Mesenchymal stem cell (in vitro differentiated cells and primary cell): ENCODE measurements at places on chromosomes 5 and 9.
A peak's percentile ranks its signal among the peaks of the same experiment; 100 is the strongest.

GRCh38 chr9:33162721-33163311, 4.3 kb downstream of the B4GALT1 start:
- peak; percentile 81 for DNase-seq
- no peaks in the 10 kb centered on the region for H3K36me3 ChIP-seq
- no peaks in the 10 kb centered on the region for H3K27me3 ChIP-seq
- peaks cover 50% of the 10 kb centered on the region for H3K4me1 ChIP-seq
- no peak overlapping the region for H3K27ac ChIP-seq

GRCh38 chr5:13987843-13988464, 43.5 kb upstream of the DNAH5 start:
- peaks cover 8% of the 10 kb centered on the region for H3K4me1 ChIP-seq
- H3K4me3 ChIP-seq: no peak overlapping the region
- H3K36me3 ChIP-seq: no peaks in the 10 kb centered on the region
- peak; percentile 71 for DNase-seq

- H3K27me3 ChIP-seq: no peaks in the 10 kb centered on the region
- no peak overlapping the region for H3K4me3 ChIP-seq
- no peaks in the 10 kb centered on the region for H3K36me3 ChIP-seq
- H3K27ac ChIP-seq: no peak overlapping the region
- H3K4me1 ChIP-seq: peaks cover 1% of the 10 kb centered on the region
Measured at GRCh38 chr5:146820987-146821386, 57.6 kb downstream of the PPP2R2B start.

DNA sequence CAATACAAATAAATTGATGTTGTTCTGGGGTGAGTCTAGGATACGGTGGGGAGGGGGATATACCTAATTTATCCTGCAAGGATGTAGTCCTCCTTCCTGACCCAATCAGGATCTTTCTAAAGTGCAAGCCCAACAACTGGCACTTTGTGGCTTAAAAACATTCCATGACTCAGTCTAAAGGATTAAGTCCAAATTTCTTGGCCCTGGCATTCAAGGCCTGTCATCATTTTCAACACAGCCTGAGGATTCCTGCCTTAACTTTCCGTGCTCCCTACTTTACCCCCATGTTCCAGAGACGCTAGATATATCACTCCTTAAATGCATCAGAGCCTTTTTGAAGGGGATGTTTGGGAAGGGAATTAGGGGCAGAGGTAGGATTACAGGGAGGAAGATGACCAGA, 1.0 kb downstream of the FAM221B start:
- no peaks in the 10 kb centered on the region for H3K36me3 ChIP-seq
- H3K27ac ChIP-seq: no peak overlapping the region
- H3K4me3 ChIP-seq: no peak overlapping the region
- H3K4me1 ChIP-seq: peaks cover 12% of the 10 kb centered on the region
- H3K27me3 ChIP-seq: no peaks in the 10 kb centered on the region

GRCh38 chr5:124742983-124743601, 3.3 kb downstream of the ZNF608 start:
- peak overlapping the region; percentile 95 for H3K27ac ChIP-seq
- no peaks in the 10 kb centered on the region for H3K36me3 ChIP-seq
- H3K4me1 ChIP-seq: peaks cover 2% of the 10 kb centered on the region
- peak; percentile 86 for DNase-seq
- H3K4me3 ChIP-seq: peak overlapping the region; percentile 83
- H3K27me3 ChIP-seq: no peaks in the 10 kb centered on the region

DNA sequence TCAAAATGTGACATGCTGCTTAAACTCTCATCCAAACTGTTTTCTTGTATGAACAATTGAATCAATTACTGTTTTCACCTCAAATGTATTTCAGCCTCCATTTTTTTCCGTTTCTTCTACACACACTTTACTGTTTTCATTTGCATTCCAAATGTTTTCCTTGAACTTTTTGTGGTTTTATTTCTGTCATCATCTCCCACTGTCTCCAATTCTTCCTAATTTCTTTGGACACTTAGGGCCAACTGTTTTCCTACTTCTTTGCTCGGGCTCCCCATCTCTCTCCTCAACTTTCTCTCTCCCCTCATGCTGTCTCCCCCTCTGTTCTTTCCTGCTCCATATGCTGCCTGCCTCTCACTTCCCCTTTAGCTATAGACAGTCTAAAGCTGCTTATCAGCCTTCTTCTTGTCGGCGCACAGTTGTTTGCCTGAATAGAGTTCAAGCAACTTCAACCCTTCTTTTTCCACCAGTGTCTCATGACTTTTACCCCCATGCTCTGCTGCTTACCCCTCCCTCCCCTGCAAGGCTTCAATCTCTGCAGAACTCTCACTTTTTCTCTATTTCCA, 443.4 kb downstream of the DTWD2 start:
- no peak overlapping the region for H3K27ac ChIP-seq
- no peaks in the 10 kb centered on the region for H3K27me3 ChIP-seq
- no peak overlapping the region for H3K4me3 ChIP-seq
- no peaks in the 10 kb centered on the region for H3K36me3 ChIP-seq
- no peak for DNase-seq

DNA sequence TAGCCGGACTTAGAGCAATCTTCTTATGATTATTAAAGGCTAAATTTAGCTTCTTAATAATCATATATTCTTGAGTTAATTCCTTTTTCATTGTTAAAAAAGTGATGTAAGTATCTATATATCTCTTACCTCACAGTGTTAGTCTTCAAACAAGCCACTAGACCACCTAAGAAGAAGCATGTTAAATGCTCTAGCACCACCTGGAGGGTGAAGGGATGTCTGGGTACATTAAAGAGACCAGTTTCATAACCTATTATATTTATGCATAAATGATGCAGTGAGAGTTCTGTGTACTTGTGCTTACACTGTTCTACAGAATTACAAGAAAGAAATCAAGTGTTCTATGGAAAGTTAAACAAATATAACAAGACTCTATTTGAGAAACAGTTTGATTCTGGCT, 55.9 kb upstream of the SLCO6A1 start:
- no peaks in the 10 kb centered on the region for H3K27me3 ChIP-seq
- DNase-seq: no peak
- no peaks in the 10 kb centered on the region for H3K4me1 ChIP-seq

- H3K27ac ChIP-seq: no peak overlapping the region
- H3K36me3 ChIP-seq: no peaks in the 10 kb centered on the region
- no peak for DNase-seq
- no peak overlapping the region for H3K4me3 ChIP-seq
- no peaks in the 10 kb centered on the region for H3K27me3 ChIP-seq
Measured at GRCh38 chr5:127834554-127834953, 131.4 kb downstream of the CCDC192 start.
